ENCODE measurements at places on chromosomes 6 and 20. TPM values are rescaled to one million over a fixed set of nuclear protein-coding genes. Genes with fewer than 3 reads are reported as not detected.

The HTR1E gene
- total RNA-seq, result not detected

The SLC22A3 gene
- total RNA-seq, result not detected

The RRAGD gene
- total RNA-seq, result 0.60 TPM

The DPPA5 gene
- not detected for total RNA-seq

The LCA5 gene
- 2.2 TPM for total RNA-seq

The PKIB gene
- total RNA-seq, result not detected

The HLA-DMB gene
- total RNA-seq, result under 0.01 TPM

Data from lung microvascular endothelial cell (primary cell).